Stimulated activated CD4-positive, alpha-beta T cell treated with anti-CD3 and anti-CD28 coated beads, Interleukin-1b, Interleukin-23, amount 100 ng/mL, for 48 hours (primary cell): ENCODE measurements at places on chromosomes 2 and 18.

DNA sequence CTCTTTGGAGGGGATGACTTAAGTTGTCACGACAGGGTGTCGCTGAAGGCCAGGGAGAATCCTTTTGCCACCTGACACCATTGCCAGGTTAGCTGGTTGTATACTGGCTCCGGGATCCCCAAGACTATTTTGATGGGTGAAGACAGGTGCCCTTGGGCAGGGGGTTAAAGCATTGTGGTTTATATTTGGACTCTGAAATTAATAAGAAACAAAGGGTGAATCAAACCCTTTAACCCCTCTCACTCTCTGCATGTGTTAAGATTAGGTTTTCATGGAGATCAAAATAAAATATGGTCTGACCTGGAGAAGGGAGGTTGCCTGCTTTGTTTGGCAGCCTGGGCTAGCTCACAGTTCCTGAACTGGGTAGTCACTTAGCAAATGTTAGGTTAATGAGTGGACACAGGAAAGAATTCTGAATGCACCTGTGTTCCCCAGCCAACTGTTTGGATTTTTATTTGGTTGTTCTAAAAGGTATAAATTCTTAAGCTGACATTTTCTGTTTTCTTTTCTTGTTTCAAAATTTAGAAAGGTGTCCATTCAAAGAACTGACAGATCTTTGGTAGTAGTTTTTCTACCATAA, 301.7 kb downstream of the KCNS3 start:
- no peak for DNase-seq

GRCh38 chr2:105376789-105377240, 22.0 kb downstream of the FHL2 start:
- no peak for DNase-seq

- no peak for DNase-seq
These were observed 9.2 kb downstream of the ACOXL start for GRCh38 chr2:110741491-110741980.

GRCh38 chr18:32769586-32770053, 3.2 kb downstream of the KLHL14 start:
- no peak for DNase-seq

GRCh38 chr2:11980809-11981208, 234.4 kb downstream of the LPIN1 start:
- no peak for DNase-seq

DNA sequence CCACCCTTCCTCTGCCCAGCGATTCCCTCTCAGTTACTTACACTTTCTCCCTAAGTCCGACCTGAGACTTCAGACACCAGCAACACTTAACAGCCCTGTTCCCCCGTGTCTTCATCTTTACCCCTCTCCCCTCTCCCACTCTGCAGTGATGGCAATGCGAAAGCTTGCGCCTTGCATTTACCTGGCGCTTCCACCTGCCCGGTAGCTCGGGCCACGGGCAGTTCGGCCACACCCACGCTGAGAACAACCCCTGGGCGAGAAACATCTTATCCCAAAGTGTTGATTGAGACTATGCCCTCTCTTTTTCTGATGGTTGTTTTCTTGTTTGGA, 558 bp downstream of the DNAJC10 start:
- peak; percentile 2 for DNase-seq

DNA sequence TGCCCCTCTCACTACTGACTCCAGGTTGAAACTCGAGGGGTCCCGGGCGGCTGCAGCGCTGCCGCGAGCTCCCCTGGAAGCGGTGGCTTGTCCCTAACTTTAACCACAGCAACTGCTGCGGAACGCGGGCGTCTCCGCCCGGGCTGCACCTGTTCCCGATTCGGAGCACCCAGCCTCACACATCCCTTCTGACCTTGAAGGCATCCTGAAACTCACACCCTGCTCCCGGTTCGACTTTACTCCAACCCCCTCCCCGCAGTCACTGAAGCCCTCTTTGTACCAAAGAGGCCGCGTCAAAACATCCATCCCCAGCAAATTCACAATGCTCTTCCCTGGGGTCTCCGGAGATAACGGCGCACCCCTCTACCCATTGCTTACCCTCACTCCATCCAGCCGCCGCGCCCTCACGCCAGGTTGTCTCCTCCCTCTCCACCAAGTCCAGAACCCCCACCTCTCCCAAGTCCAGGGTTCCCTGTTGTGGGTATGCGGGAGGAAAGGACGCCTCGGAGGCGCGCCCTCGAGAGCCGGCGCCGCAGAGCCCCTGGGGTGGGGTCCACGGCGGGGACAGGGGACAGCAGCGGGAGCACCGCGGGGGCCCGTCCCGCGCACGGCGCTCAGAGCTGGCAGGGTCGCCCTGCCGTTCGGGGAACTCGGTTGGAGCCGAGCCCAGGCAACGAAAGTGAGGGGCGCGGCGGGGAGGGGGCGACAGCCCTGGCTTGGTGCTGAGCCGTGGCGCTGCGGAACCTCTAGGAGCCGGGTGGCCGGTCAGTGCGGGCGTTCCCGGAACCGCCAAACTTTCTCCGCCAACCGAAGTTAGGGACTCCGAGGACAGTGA, 934 bp downstream of the MYO5B start:
- no peak for DNase-seq

GRCh38 chr2:152126664-152127063, 27.8 kb upstream of the CACNB4 start:
- DNase-seq: no peak

GRCh38 chr2:121473512-121473911, 57.2 kb upstream of the RNU4ATAC start:
- DNase-seq: no peak

GRCh38 chr18:40437517-40437916, 1517.5 kb upstream of the PIK3C3 start:
- no peak for DNase-seq

DNA sequence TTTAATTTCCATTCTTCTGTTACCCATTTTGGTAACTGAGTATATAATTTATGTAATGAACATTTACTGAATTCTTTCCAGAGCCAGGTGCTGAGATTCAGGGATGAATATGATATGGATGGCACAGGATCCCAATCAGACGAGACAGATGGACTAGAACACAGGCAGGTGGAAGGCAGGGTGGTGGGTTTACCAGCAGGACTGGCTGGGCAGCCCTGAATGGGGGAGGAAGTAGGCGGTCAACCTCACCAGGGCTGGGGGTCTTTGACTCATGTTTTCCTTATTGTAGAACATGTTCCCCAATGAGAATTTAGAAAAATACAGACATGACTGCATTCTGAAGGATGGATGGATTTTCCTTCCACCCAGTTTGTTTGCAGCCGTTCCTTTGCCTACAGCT, 80.3 kb downstream of the CIB4 start:
- no peak for DNase-seq

DNA sequence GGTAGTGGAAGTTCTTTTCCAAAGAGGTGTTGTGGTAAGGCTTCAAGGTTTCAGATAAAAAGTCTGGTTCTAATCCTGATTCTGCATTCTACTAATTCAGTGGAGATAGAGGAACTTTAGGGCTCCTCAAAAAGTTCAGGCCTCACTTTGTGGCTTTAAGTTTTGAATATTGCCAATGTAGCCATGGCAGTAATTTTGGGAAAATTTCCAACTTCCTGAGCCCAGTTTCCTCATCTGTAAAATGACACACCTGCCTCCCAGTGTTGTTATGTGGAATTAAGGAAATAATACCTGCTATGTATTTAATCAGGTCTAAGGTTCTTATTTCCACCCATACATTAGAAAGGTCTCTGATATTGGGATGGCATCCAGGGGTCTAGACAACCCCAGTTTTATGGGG, 147.6 kb upstream of the ITGA6 start:
- no peak for DNase-seq
